ENCODE measurements at places on chromosomes 4 and X. TPM values are rescaled to one million over a fixed set of nuclear protein-coding genes. Genes with fewer than 3 reads are reported as not detected.

DCLK2 gene
- total RNA-seq: 10.9 TPM

MAGEA8 gene
- not detected for total RNA-seq

POLN gene
- total RNA-seq: 3.2 TPM

TGIF2LX gene
- not detected for total RNA-seq

ENOX2 gene
- total RNA-seq: 18.6 TPM

SGMS2 gene
- total RNA-seq: 240 TPM

SLC34A2 gene
- total RNA-seq: not detected

ALPK1 gene
- 23.0 TPM for total RNA-seq

KLF3 gene
- 34.6 TPM for total RNA-seq

DNAAF6 gene
- total RNA-seq: not detected

ARHGAP4 gene
- total RNA-seq: 6.8 TPM
